Uterus (tissue), 4 donors: ENCODE measurements at places on chromosomes 2 and 18. TPM values are rescaled to one million over a fixed set of nuclear protein-coding genes. Genes with fewer than 3 reads are reported as not detected.

GRCh38 chr2:10028407-10028987 lies 14.9 kb upstream of the KLF11 start:
- no peaks in the 10 kb centered on the region for H3K27me3 ChIP-seq
- no peak for DNase-seq
- no peak overlapping the region for H3K4me3 ChIP-seq
- no peaks in the 10 kb centered on the region for H3K36me3 ChIP-seq
- H3K4me1 ChIP-seq = no peaks in the 10 kb centered on the region

CNDP1 gene
- 1.0 TPM for total RNA-seq

DNA sequence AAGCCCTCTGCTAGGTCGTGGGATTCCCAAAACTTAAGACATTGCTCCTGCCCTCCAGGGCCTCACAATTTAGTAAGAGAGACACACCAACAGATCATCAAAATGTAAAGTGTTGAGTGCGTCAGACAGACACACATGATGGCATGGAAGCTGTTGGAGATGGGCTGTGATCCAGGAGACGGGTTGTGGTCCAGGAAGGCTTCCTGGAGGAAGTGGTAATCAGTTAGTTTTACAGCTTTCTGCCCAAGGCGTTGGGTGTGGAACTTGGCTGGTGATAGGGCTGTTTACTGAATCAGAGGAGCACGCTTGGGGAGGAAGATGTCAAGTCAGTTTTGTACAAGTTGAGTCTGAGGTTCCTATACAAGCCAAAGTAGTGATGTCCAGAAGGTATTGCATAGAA lies 24.0 kb upstream of the GLI2 start:
- no peak for DNase-seq
- no peaks in the 10 kb centered on the region for H3K27me3 ChIP-seq
- no peaks in the 10 kb centered on the region for H3K36me3 ChIP-seq
- H3K4me1 ChIP-seq = no peaks in the 10 kb centered on the region
- no peak overlapping the region for H3K4me3 ChIP-seq

GRCh38 chr2:15758848-15759247 lies 167.2 kb downstream of the DDX1 start:
- H3K4me3 ChIP-seq = no peak overlapping the region
- DNase-seq = no peak
- no peak overlapping the region for H3K27ac ChIP-seq
- no peaks in the 10 kb centered on the region for H3K4me1 ChIP-seq

- no peaks in the 10 kb centered on the region for H3K27me3 ChIP-seq
- H3K36me3 ChIP-seq = no peaks in the 10 kb centered on the region
- no peak overlapping the region for H3K27ac ChIP-seq
- DNase-seq = no peak
- no peak overlapping the region for H3K4me3 ChIP-seq
- H3K4me1 ChIP-seq = no peaks in the 10 kb centered on the region
These were observed 484.6 kb upstream of the HS6ST1 start for GRCh38 chr2:128803222-128803621.

AMMECR1L gene
- total RNA-seq = 20.4 TPM

GNLY gene
- 4.8 TPM for total RNA-seq

DNA sequence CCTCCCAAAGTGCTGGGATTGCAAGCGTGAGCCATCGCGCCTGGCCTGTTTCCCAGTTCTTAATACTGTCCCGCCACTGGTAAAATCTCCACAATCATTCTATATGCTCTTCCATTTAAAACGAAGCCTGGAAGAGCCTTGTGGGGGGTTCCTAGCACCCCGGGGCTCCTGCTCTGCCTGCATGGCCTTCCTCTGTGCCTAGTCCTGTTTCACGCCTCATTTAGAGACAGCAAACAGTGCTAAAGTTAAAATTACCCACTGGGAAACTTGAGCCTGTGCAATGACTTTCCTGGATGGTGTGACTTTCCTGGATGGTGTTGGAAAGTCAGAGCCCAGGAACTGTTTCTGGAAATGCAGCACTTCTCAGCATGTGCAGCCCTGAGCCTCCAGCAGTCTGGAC lies 55.0 kb downstream of the INPP5D start:
- no peak overlapping the region for H3K27ac ChIP-seq
- H3K4me1 ChIP-seq = no peaks in the 10 kb centered on the region
- no peak overlapping the region for H3K4me3 ChIP-seq
- no peaks in the 10 kb centered on the region for H3K27me3 ChIP-seq
- no peaks in the 10 kb centered on the region for H3K36me3 ChIP-seq

DNA sequence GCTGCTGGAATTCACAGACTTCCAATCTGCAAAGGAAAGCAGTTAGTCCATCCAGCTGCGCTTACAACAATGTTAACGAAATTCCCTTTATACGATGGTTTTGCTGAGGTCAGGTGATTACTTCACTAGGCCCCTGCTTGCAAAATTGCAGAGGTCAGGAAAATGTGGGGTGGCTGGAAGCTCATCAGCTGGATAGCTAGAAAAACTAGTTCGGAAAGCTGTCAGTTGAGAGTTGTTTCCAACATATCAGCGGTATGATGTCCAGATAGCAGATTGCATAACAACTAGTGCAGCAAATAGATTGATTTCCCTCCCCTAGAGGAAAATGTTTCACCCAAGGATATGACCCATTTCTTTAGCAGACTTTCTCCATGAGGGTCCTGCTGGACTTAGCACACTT lies 2021.1 kb upstream of the CELF4 start:
- no peak overlapping the region for H3K4me3 ChIP-seq
- no peaks in the 10 kb centered on the region for H3K4me1 ChIP-seq
- no peak overlapping the region for H3K27ac ChIP-seq
- no peaks in the 10 kb centered on the region for H3K36me3 ChIP-seq
- no peak for DNase-seq

ERICH2 gene
- total RNA-seq = not detected

- no peaks in the 10 kb centered on the region for H3K4me1 ChIP-seq
- H3K27me3 ChIP-seq = no peaks in the 10 kb centered on the region
- DNase-seq = no peak
- no peak overlapping the region for H3K4me3 ChIP-seq
- H3K27ac ChIP-seq = no peak overlapping the region
These were observed 1007.0 kb upstream of the ACVR2A start for GRCh38 chr2:146837857-146838256.

MEIS1 gene
- total RNA-seq = 418 TPM

DNA sequence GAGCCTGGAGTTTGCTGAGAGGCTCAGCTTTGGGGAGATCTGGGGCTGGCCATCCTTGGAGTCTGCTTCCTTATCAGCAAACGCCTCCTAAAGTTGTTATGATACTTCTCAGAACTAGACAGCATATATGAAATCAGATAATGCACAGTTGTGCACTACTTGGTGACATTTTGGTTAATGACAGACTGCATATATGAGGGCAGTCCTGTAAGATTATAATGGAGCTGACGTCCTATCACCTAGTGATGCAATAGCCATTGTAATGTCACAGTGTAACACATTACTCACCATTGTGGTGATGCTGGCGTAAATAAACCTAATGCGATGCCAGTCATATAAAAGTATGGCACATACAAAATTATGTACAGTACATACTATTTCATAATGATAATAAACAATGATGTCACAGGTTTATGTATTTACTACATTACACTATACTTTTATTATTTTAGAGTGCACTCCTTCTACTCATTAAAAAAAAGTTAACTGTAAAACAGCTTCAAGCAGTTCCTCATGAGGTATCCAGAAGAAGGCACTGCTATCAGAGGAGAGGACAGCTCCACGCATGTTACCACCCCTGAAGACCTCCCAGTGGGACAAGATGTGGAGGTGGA lies 298.1 kb upstream of the REV1 start:
- no peak for DNase-seq
- no peaks in the 10 kb centered on the region for H3K27me3 ChIP-seq
- H3K27ac ChIP-seq = no peak overlapping the region
- H3K4me1 ChIP-seq = no peaks in the 10 kb centered on the region

DNA sequence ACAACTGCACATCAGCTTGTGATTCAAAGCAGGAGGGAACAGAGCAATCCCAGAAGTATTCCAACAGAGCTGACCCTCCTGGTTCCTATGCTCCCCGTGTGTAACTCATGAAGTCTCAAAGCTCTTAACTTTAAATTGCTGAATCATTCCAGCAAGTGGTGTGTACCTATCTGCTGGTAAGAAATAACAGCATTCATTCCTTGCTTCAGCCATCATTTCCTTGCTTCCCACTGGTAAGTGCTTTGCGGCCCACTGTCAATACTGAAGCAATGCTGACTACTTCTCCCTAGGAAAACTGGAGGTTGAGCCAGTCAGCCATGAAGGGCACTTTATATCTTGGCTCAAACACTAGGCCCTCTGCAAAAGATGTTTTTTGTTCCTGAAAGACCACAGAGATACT lies 222.4 kb downstream of the EXOC6B start:
- H3K4me3 ChIP-seq = no peak overlapping the region
- H3K27me3 ChIP-seq = no peaks in the 10 kb centered on the region
- H3K36me3 ChIP-seq = no peaks in the 10 kb centered on the region
- DNase-seq = no peak
- H3K4me1 ChIP-seq = no peaks in the 10 kb centered on the region
- no peak overlapping the region for H3K27ac ChIP-seq

REG3A gene
- total RNA-seq = not detected

DNA sequence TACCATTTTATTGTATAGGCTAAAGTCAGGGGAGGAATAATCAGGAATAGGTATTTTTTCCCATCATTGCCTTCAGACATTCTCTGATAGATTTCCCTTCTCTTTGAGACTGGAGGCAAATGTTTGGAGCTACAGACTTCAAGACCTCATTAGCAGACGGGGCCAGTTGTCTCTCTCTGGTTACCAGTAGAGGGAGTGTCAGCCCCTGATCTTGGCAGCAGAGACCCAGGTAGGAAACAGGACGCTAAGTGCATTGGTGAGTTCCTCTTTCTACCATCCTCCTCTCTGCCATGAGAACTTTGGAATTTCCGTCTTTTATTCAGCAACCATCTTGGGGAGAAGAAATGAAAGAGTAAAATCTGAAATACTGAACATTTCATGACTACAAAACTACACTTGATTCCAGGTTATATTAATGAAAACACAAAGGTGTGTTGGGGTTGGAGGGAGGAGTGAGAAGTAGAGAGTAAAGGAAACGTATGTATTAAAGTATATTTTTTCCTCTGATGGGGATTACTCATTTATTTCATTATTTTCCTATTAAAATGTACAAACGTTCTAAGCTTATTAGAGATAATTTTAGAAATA lies 186.2 kb upstream of the GCFC2 start:
- H3K4me3 ChIP-seq = no peak overlapping the region
- no peak overlapping the region for H3K27ac ChIP-seq
- H3K4me1 ChIP-seq = no peaks in the 10 kb centered on the region
- H3K27me3 ChIP-seq = no peaks in the 10 kb centered on the region

DNA sequence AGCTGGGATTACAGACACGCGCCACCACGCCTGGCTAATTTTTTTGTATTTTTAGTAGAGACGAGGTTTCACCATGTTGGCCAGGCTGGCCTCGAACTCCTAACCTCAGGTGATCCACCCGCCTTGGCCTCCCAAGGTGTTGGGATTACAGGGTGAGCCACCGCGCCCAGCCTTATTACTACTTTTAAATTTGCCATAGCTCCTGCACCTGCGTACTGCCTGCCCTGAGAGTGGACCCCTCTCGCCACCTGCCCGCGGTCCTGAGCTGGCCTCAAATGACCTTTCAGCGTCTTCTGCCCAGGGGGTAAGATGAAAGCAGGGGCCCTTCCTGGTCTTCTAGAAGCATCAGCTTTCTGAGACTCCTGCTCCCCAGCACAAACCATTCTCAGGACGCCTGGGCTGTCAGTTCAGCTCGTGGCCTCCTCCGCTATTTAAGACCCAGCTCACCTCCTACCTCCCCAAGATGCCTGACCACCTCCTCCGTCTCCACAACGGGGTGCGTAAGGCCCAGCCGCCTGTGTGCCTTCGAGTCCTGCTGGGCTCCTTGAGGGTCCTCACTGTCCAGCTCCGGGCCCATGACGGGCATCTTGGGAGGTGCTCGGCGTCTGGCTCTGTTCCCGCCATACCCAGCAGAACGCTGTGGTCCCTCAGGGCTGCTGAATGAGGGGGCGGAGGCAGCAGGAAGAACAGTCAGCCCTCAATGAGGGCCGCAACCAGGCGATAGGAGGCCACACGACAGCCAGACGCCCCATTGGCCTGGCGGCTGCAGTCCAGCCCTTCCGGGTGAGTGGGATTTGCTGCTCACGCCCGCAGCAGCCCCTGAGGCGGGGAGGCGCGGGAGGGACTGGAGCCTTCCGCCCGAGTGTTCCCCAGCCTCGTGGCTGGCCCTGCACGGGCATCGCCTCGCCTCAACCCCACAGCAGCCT lies 266.6 kb downstream of the TFCP2L1 start:
- no peaks in the 10 kb centered on the region for H3K27me3 ChIP-seq
- peak; percentile 28 for DNase-seq
- H3K4me3 ChIP-seq = no peak overlapping the region
- H3K4me1 ChIP-seq = no peaks in the 10 kb centered on the region
- H3K27ac ChIP-seq = no peak overlapping the region

GRCh38 chr18:56574861-56575260 lies 63.5 kb downstream of the TXNL1 start:
- no peaks in the 10 kb centered on the region for H3K4me1 ChIP-seq
- no peaks in the 10 kb centered on the region for H3K27me3 ChIP-seq
- DNase-seq = no peak
- H3K36me3 ChIP-seq = no peaks in the 10 kb centered on the region

RDH14 gene
- 13.2 TPM for total RNA-seq

POLR1A gene
- total RNA-seq = 24.2 TPM

DCTN1 gene
- 54.4 TPM for total RNA-seq

HRH4 gene
- 0.55 TPM for total RNA-seq

DNA sequence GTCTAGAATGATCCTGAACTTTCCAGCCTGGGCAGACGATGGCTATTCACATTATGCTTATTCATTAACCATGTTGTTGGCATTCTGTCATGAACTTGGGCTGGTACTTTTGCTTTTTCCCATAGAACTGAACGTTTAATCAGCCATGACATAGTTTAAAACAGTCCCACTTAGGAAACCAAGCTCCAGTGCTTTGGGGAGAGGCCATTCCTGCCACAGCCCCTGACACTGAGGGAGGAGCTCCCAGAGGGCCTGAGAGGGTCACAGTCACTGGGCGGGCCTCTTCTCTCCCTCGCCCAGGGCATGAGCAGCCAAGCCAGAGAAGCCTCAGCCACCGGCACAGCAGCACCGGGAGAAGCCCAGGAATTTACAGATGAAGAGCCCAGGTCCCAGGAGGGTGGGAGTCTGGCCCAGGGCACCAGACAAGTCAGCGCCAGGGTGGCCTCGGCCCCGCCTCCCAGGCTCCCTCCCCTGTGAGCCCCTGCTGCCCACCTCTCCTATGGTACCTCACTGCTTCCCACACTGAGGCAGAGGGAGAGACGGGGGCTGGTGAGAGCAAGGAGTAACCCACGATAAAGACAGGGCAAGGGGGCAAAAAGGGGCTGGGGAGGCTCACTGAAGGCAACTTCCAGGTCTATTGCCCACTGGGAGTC lies 33.6 kb downstream of the MAL start:
- no peaks in the 10 kb centered on the region for H3K4me1 ChIP-seq
- no peak for DNase-seq

GRCh38 chr2:42744545-42745082 lies 19.3 kb downstream of the OXER1 start:
- no peaks in the 10 kb centered on the region for H3K27me3 ChIP-seq
- DNase-seq = no peak
- no peak overlapping the region for H3K4me3 ChIP-seq
- no peaks in the 10 kb centered on the region for H3K36me3 ChIP-seq
- no peaks in the 10 kb centered on the region for H3K4me1 ChIP-seq
- H3K27ac ChIP-seq = no peak overlapping the region

FOXD4L1 gene
- not detected for total RNA-seq
